Osteoblast (primary cell): ENCODE measurements at places on chromosomes 1 and 21. TPM values are rescaled to one million over a fixed set of nuclear protein-coding genes. Genes with fewer than 3 reads are reported as not detected.
A peak's percentile ranks its signal among the peaks of the same experiment; 100 is the strongest.

The GJB5 gene
- total RNA-seq, result not detected in 2 replicates

DNA sequence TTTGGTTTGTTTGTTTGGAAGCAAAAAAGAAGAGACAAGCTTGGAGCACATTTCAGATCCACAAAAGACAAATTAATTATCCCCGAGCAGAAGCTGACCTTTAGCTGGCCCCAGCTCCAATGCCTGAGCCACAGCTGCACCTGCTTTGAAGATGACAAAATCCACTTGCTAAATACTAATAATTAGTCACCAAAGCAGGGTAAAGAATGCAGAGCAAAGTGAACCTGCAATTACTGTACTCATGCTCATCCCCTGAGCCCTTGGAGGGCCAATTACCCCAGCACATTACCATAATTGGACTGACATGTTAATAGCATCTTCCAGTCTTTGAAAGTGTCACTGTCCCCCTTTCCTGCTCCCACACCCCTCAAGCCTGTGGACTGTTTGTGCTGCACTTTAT, 38.2 kb upstream of the KCND3 start:
- H3K36me3 ChIP-seq, result no peaks in the 10 kb centered on the region
- no peak overlapping the region for H3K27ac ChIP-seq
- no peak overlapping the region for H3K4me3 ChIP-seq
- H3K4me1 ChIP-seq, result no peaks in the 10 kb centered on the region
- H3K27me3 ChIP-seq, result peaks cover 3% of the 10 kb centered on the region

DNA sequence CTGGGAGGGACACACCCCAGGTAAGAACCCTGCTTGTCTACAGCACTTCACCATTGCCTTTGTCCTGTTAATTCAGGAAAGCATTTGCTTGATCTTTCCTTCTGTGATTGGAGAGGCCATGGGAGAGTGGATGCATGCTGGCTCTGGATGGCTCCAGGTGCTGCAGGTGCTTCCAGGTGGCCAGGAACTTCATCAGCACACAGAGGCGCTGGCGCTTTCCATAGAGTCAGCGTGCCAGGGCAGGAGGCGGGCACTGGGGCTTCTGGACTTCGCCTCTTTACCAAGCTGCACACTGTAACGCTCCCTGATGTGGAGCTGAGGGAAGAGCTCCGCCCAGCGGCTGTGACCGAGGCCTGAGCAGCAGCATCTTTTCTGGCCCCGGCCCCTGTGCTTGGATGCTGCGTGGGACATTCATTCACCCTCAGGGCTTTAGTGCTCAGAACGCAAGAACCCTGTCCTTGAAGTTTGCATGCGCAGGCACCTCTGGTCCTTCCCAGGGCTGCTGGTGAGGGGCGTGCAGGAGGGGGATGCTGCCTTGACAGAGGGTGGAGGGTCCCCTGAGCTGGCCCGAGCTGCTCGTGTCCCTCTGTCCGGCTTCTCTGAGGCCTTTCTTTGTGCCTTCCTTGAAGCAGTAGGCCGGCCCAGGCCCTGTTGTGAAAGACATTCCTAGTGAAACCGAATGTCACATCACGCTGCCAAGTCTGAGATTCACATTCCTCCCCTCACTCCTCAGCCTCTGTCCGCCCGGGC, 1.6 kb upstream of the MX2 start:
- H3K27ac ChIP-seq, result no peak overlapping the region
- no peak overlapping the region for H3K4me3 ChIP-seq
- DNase-seq, result peak; percentile 69
- H3K36me3 ChIP-seq, result no peaks in the 10 kb centered on the region

- no peaks in the 10 kb centered on the region for H3K4me1 ChIP-seq
- DNase-seq, result no peak
- no peak overlapping the region for H3K27ac ChIP-seq
- H3K27me3 ChIP-seq, result no peaks in the 10 kb centered on the region
- H3K4me3 ChIP-seq, result no peak overlapping the region
These were observed 75.8 kb downstream of the RHOU start for GRCh38 chr1:228810878-228811711.

The STXBP3 gene
- 63.1 and 68.4 TPM in 2 replicates for total RNA-seq
